ENCODE measurements at places on chromosomes 13 and 19. TPM values are rescaled to one million over a fixed set of nuclear protein-coding genes. Genes with fewer than 3 reads are reported as not detected.

The ZNF460 gene
- total RNA-seq: 48.9 TPM

The THSD1 gene
- total RNA-seq: 0.73 TPM

The ERICH6B gene
- total RNA-seq: not detected

The SIGLEC14 gene
- not detected for total RNA-seq

The CD22 gene
- not detected for total RNA-seq

The SERTM1 gene
- total RNA-seq: not detected

GRCh38 chr19:45812297-45812696, 2.8 kb downstream of the RSPH6A start:
- no peaks in the 10 kb centered on the region for H3K27me3 ChIP-seq
- no peak overlapping the region for H3K4me3 ChIP-seq
- H3K36me3 ChIP-seq: no peaks in the 10 kb centered on the region
- H3K27ac ChIP-seq: no peak overlapping the region
- peaks cover 7% of the 10 kb centered on the region for H3K4me1 ChIP-seq

- no peak overlapping the region for H3K27ac ChIP-seq
- no peaks in the 10 kb centered on the region for H3K27me3 ChIP-seq
- no peak overlapping the region for H3K4me3 ChIP-seq
- no peaks in the 10 kb centered on the region for H3K36me3 ChIP-seq
Observed at GRCh38 chr13:43835701-43836100, 43.8 kb downstream of the CCDC122 start.

GRCh38 chr19:12913851-12914690, 5.0 kb downstream of the SYCE2 start:
- DNase-seq: peak; percentile 64
- H3K27ac ChIP-seq: no peak overlapping the region
- H3K4me1 ChIP-seq: peaks cover 6% of the 10 kb centered on the region
- no peak overlapping the region for H3K4me3 ChIP-seq
- H3K36me3 ChIP-seq: no peaks in the 10 kb centered on the region

GRCh38 chr19:18008814-18009213, 844 bp downstream of the ARRDC2 start:
- peaks cover 4% of the 10 kb centered on the region for H3K4me1 ChIP-seq
- peaks cover 9% of the 10 kb centered on the region for H3K36me3 ChIP-seq
- no peak for DNase-seq
- no peak overlapping the region for H3K27ac ChIP-seq
- H3K27me3 ChIP-seq: no peaks in the 10 kb centered on the region

DNA sequence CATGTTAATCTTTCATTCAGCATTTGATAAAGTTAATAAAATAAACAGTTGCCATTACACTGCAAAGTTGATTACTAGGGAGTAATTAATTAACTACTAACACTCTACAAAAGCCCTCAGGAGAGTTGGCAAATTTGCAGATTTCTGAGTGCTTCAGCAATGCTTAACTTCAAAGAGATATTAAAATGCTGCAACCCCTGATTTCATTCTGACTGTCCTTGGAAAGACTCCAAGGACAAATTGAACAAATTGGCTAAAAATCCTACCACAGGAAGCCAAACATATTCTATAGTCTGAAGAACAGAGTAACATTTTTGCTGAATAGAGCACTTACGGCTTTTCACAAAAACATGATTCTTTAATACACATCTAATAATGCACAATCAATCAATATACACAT, 1543.0 kb downstream of the SLITRK5 start:
- H3K36me3 ChIP-seq: no peaks in the 10 kb centered on the region
- no peaks in the 10 kb centered on the region for H3K27me3 ChIP-seq
- no peak overlapping the region for H3K27ac ChIP-seq
- H3K4me3 ChIP-seq: no peak overlapping the region
- H3K4me1 ChIP-seq: no peaks in the 10 kb centered on the region

GRCh38 chr19:15463861-15464371, 428 bp downstream of the RASAL3 start:
- H3K4me1 ChIP-seq: no peaks in the 10 kb centered on the region
- peaks cover 34% of the 10 kb centered on the region for H3K27me3 ChIP-seq
- H3K4me3 ChIP-seq: no peak overlapping the region
- H3K27ac ChIP-seq: no peak overlapping the region
- DNase-seq: peak; percentile 70

DNA sequence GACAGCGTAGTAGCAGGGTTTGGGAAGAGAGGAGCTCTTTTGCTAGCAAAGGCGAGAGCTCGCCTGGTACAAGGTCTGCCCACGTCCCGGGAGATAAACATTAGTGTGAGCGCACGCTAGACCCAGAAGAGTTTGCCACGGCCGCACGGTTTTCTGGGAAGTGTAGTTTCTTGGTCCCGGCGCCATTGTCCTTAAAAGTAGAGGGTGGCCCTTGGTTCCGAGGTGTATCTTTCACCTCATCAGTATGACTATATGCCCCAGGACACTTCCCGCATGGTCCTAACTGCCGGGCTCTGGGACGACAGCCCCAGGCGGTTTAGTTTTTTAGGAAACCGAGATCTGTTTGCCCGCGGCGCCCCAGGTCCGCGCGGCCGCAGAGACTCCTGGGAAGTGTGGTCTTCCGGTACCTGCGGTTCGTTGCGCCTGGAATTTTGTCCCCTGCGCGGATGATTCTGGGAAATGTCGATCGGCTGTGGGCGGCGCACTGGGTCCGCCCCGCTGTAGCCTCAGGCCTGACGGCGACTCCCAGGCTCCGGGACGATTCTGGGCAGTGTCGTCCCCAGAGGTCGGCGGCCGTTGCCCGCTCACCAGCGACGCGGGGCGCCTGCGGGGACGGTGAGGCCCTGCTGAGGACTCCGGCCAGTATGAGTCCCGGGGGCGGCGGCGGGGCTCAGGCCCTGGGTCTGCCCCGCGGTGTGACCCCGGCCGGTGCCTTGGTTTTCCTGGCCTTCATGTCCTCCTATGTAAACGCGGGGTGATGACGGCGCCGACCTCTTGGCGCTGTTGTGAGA, at the start of gene ZNF181:
Gene ZNF181, plus strand, starts transcription at position 498 of the 791 bp plus-strand sequence. CDS start 795 bp downstream, outside the sequence.
- H3K4me3 ChIP-seq: peak within 1 kb of the TSS; percentile 100
- H3K36me3 ChIP-seq: peaks cover 27% of the 10 kb centered on the region
- H3K27me3 ChIP-seq: no peaks in the 10 kb centered on the region
- no peaks in the 10 kb centered on the region for H3K4me1 ChIP-seq
- DNase-seq: peak; percentile 96

- DNase-seq: no peak
- H3K27ac ChIP-seq: no peak overlapping the region
- H3K4me1 ChIP-seq: peaks cover 4% of the 10 kb centered on the region
- no peaks in the 10 kb centered on the region for H3K36me3 ChIP-seq
- no peak overlapping the region for H3K4me3 ChIP-seq
Observed at GRCh38 chr13:21079221-21079620, 17.8 kb upstream of the LATS2 start.

DNA sequence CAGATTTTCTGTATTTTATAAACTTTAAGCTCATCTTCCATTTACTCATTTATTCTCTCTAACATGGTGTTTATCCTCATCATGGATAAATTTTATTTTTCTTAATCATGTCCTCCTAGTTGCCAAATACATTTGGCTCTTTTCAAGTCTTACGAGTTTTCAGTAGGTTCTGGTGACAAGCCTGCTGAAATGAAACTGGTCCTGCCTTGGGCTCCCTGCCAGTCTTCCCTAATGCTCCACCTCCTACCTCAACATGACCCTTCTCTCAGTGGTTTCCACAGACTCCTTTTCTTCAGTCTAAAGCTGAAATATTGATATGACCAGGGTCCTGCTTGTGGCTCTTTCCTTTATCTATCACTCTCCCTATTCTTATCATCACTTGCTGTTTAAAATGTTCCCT, 81.2 kb downstream of the TRPC4 start:
- H3K27me3 ChIP-seq: no peaks in the 10 kb centered on the region
- no peaks in the 10 kb centered on the region for H3K4me1 ChIP-seq
- no peak for DNase-seq
- no peaks in the 10 kb centered on the region for H3K36me3 ChIP-seq
- H3K4me3 ChIP-seq: no peak overlapping the region

DNA sequence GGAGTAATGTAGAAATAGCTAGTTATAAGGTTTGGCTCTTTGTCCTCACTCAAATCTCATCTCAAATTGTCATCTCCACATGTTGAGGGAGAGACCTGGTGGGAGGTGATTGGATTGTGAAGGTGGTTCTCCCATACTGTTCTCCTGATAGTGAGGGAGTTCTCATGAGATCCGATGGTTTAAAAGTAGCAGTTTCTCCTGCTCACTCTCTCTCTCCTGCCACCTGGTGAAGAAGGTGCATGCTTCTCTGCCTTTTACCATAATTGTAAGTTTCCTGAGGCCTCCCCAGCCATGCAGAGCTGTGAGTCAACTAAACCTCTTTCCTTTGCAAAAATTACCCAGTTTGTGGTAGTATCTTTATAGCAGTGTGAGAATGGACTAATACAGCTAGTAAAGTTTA, 849.4 kb downstream of the DACH1 start:
- peaks cover 8% of the 10 kb centered on the region for H3K4me1 ChIP-seq
- H3K27me3 ChIP-seq: no peaks in the 10 kb centered on the region
- H3K4me3 ChIP-seq: no peak overlapping the region
- H3K36me3 ChIP-seq: no peaks in the 10 kb centered on the region

DNA sequence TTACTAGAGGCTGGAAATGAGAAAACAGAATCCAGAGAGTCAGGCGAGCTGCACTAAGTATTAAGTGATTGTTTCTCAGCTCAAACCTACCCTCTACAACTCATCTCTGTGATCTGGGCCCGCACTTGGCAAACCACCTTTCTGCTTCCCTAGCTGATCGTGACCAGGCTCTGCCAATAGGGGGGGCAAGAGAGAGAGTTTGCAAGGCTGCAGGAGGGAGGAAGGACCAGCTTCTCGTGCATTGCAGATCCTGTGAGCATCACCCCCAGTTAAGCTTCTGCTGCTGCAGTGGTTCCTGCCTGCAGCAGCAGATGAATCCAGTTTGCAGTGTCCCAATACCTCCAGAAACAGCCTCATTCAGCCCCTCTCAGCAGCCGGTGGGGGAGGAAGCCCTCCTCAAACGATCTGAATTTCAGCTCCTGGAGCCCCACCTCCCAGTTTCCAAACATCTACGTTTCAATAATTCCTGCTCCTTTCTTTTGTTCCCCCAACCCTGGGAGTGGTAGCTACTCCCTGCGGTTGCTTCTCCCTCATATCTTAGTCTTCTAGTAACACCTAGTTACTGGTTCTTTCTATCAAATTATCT, 20.0 kb downstream of the XRCC1 start:
- H3K36me3 ChIP-seq: peaks cover 47% of the 10 kb centered on the region
- H3K4me1 ChIP-seq: no peaks in the 10 kb centered on the region
- DNase-seq: peak; percentile 97
- H3K4me3 ChIP-seq: no peak overlapping the region

GRCh38 chr19:57872450-57872849, 16.4 kb downstream of the ZNF814 start:
- DNase-seq: no peak
- H3K36me3 ChIP-seq: peaks cover 85% of the 10 kb centered on the region
- no peak overlapping the region for H3K27ac ChIP-seq
- peak overlapping the region; percentile 76 for H3K4me3 ChIP-seq

DNA sequence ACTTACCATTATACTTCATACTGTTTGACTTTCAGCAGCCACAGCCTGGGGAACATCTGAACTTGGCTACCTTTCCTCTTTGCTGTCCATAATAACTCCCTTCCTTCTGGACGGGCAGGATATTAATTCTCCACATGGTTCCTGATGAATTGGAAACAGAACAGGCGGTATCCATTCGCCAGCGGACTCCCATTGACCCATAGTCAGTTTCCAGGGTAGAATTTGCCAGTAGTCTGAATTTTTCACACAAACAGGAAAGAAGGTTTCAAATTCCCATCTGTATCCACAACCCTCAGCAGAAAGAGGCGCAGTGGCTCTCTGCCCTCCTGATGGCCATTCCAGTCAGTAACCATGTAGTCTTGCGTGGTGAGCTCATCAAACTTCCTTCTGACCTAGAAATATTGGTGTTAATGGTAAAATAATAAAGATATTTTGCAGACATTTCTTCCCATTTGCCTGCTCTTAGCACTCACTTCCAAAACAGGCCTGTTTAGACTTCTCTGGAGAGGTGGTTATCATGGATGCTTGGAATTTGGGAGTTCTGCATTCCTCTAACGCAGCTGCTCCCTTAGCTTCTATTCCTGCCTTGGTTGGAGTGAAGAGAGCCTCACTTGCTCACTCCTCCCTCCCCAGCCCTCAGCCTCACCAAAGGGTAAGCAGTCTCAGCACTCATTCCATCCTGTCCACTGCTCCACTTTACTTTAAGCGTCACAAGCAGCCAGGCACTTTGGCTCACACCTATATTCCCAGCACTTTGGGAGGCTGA, 75.0 kb upstream of the OXGR1 start:
- no peak overlapping the region for H3K27ac ChIP-seq
- no peak for DNase-seq
- no peaks in the 10 kb centered on the region for H3K4me1 ChIP-seq
- peaks cover 2% of the 10 kb centered on the region for H3K27me3 ChIP-seq

DNA sequence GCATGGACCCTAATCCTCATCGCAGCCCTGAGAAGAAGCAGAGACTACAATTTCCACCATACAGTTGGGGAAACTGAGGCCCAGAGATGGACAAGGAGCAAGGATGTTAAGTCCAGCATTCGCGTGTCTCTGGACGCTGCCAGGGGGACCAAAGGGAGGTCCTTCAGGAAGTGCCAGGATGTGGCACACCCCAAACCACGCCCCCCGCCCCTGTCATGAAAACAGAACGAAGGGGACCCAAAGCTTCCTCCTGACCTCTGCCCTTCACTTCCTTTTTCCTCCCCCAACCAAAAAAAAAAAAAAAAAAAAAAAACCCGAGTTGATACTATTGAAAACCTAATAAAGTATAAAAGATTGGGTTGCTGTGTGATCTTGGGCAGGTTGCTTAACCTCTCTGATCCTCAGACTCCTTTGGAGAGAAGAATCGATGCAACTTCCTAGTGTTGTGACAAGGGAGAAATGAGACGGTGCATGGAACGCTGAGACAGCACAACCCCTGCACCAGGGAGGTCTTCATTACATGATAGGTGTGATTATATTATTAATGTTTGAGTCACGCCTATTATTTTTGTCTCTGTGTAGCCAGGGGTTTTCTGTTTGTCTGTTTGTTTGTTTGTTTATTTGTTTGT, 2.7 kb upstream of the ZBTB7A start:
- H3K4me1 ChIP-seq: no peaks in the 10 kb centered on the region

All from endodermal cell (in vitro differentiated cells).